ENCODE measurements at places on chromosomes 5 and 9. TPM values are rescaled to one million over a fixed set of nuclear protein-coding genes. Genes with fewer than 3 reads are reported as not detected.
A peak's percentile ranks its signal among the peaks of the same experiment; 100 is the strongest.

ABLIM3 gene
- total RNA-seq: 79.6 TPM

DNAH5 gene
- total RNA-seq: not detected

ARID3C gene
- total RNA-seq: not detected

DNA sequence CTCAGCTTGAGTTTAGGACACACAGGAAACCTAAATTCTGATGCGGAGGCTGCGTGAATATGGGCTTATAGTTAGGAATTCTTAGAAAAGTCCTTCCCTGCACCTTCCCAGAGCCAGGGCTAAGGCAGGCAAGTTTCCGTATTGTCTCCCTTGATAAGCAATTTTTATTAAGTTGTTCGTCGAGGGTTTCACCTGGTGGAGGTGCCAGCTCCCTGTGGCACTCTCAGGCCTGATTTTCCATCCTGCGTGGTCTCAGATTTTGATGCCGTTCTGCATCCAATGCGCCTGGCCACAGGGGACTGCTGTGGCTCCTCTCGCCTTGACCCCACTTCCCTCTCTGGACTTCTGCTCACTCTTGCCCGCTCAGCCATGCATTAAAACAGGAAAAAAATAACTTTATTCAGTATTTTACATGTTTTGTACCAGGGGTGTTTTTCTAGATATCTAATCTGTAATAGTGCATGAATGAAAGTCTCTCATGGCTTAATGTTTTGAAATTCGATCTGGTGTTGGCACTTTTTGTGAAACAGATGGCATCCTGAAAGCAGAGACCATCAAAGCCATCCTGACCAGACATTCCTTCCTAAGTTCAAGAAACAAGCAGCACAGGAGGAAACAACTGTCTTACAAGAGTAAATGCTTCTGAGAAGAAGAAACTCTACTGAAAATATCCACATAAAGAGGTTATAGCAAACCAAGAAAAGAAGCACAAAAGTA lies 50.7 kb downstream of the TRIP13 start:
- no peak overlapping the region for H3K27ac ChIP-seq
- H3K27me3 ChIP-seq: peaks cover 53% of the 10 kb centered on the region
- no peak overlapping the region for H3K4me3 ChIP-seq
- H3K36me3 ChIP-seq: no peaks in the 10 kb centered on the region
- no peak for DNase-seq

DNA sequence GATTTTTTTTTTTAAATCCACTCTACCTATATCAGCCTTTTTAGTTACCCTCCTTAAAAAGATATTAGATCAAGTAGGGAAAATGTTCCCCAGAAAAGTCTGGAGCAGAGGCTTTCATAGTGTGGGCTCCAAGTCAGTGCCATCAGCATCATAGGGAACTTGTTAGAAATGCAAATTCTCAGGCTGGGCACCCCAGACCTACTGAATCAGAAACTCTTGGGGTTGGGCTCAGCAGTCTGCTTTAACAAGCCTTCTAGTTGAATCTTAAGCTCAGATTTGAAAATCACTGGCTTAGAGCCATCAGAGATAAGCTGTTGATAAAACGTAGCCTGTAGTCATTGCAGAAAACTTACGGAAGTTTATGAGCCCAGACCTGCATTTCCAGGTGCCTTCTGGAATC lies 140.1 kb downstream of the TMEM38B start:
- H3K4me1 ChIP-seq: no peaks in the 10 kb centered on the region
- no peak overlapping the region for H3K27ac ChIP-seq
- H3K27me3 ChIP-seq: no peaks in the 10 kb centered on the region
- no peaks in the 10 kb centered on the region for H3K36me3 ChIP-seq
- no peak overlapping the region for H3K4me3 ChIP-seq
- DNase-seq: no peak

- H3K27ac ChIP-seq: no peak overlapping the region
- H3K4me1 ChIP-seq: no peaks in the 10 kb centered on the region
- H3K27me3 ChIP-seq: no peaks in the 10 kb centered on the region
- DNase-seq: no peak
- H3K4me3 ChIP-seq: no peak overlapping the region
These were observed 1651.5 kb downstream of the EFNA5 start for GRCh38 chr5:106019261-106019660.

SLC6A7 gene
- not detected for total RNA-seq

DNA sequence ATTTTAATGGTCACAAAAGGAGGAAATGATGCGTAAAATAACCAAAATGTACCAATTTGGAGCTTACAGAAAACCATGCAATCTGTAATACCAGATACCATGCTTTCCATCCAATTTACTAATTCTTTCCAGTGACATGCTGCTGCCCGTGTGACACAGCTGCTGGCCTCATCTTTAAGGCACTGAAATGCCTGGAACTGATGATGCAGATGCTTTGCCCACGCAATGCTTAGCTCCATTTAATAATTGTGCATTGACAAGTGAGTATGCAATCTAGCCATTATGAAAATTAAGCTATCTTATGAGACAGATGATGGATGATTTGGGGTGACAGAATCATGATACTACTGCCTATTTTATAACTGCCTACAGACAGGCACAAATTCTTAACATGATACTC lies 169.2 kb upstream of the CTNND2 start:
- H3K27ac ChIP-seq: no peak overlapping the region
- H3K27me3 ChIP-seq: no peaks in the 10 kb centered on the region
- no peak overlapping the region for H3K4me3 ChIP-seq
- DNase-seq: no peak
- H3K4me1 ChIP-seq: no peaks in the 10 kb centered on the region

CCL27 gene
- not detected for total RNA-seq

GRCh38 chr9:83906144-83906543 lies 15.1 kb downstream of the KIF27 start:
- DNase-seq: no peak
- H3K4me3 ChIP-seq: no peak overlapping the region
- peaks cover 6% of the 10 kb centered on the region for H3K36me3 ChIP-seq
- H3K27me3 ChIP-seq: no peaks in the 10 kb centered on the region
- H3K27ac ChIP-seq: no peak overlapping the region
- H3K4me1 ChIP-seq: no peaks in the 10 kb centered on the region

- no peaks in the 10 kb centered on the region for H3K27me3 ChIP-seq
- no peak overlapping the region for H3K27ac ChIP-seq
- no peak overlapping the region for H3K4me3 ChIP-seq
- no peak for DNase-seq
These were observed 98.4 kb upstream of the CAST start for GRCh38 chr5:96563816-96564215.

GRCh38 chr9:101860920-101861319 lies 122.5 kb upstream of the GRIN3A start:
- H3K4me1 ChIP-seq: no peaks in the 10 kb centered on the region
- no peaks in the 10 kb centered on the region for H3K27me3 ChIP-seq
- H3K27ac ChIP-seq: no peak overlapping the region
- DNase-seq: no peak
- no peaks in the 10 kb centered on the region for H3K36me3 ChIP-seq

TTC23L gene
- total RNA-seq: not detected

- no peak overlapping the region for H3K27ac ChIP-seq
- DNase-seq: no peak
- no peaks in the 10 kb centered on the region for H3K27me3 ChIP-seq
These were observed 53.8 kb downstream of the GCNT1 start for GRCh38 chr9:76512826-76513225.

PCDHA9 gene
- total RNA-seq: not detected

- no peak for DNase-seq
- peak overlapping the region; percentile 97 for H3K4me3 ChIP-seq
- peaks cover 23% of the 10 kb centered on the region for H3K4me1 ChIP-seq
- H3K27me3 ChIP-seq: no peaks in the 10 kb centered on the region
- H3K36me3 ChIP-seq: no peaks in the 10 kb centered on the region
- H3K27ac ChIP-seq: peak overlapping the region; percentile 90
These were observed 1.1 kb downstream of the HEXB start for GRCh38 chr5:74685979-74686631.

- no peak for DNase-seq
- H3K27me3 ChIP-seq: no peaks in the 10 kb centered on the region
- H3K4me1 ChIP-seq: no peaks in the 10 kb centered on the region
- H3K36me3 ChIP-seq: no peaks in the 10 kb centered on the region
- no peak overlapping the region for H3K27ac ChIP-seq
These were observed 125.2 kb downstream of the WDR41 start for GRCh38 chr5:77366717-77367500.

GRCh38 chr5:98121036-98121936 lies 652.2 kb upstream of the RGMB start:
- no peaks in the 10 kb centered on the region for H3K36me3 ChIP-seq
- no peak for DNase-seq
- no peak overlapping the region for H3K4me3 ChIP-seq
- H3K27me3 ChIP-seq: no peaks in the 10 kb centered on the region
- no peaks in the 10 kb centered on the region for H3K4me1 ChIP-seq

DNA sequence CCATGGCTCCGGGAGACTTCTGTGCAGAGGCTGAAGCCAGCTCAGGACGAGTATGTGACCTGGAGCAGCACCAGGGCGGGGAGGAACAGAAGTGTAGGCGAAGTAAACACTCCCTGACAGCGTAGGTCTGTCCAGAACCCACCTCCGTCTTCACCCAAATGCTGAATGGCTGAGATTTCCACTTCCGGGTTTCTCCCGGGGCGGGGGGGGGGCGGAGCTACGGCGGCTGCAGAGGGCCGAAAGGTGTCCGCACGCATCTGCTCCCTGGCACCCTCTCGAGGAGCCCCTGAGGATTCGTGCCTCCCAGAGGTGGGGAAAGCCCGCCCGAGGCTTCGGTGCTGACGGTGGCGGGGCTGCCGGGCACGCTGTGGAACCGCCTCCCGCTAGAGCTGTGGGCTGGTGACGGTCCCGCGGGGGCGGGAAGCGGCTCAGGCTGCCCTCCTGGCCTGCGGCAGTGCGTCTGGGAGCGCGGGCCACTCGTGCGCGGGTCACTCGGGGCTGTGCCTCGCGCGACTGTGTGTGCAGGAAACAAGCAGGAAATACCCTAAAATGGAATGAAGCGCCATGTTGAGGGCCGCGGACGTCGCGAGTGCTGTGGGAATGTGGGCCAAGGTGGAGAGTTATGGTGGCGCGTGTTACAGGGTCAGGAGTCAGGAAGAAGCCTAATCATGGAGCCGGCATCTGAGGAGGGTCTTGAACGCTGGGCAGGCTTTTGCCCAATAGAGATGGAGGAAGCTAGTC lies 1425.4 kb downstream of the FOXD4L5 start:
- DNase-seq: peak; percentile 28
- peak overlapping the region; percentile 65 for H3K27ac ChIP-seq
- no peaks in the 10 kb centered on the region for H3K4me1 ChIP-seq
- H3K27me3 ChIP-seq: no peaks in the 10 kb centered on the region
- H3K36me3 ChIP-seq: no peaks in the 10 kb centered on the region

- peak overlapping the region; percentile 79 for H3K27ac ChIP-seq
- H3K4me3 ChIP-seq: peak overlapping the region; percentile 61
- no peak for DNase-seq
- peaks cover 12% of the 10 kb centered on the region for H3K27me3 ChIP-seq
- peaks cover 25% of the 10 kb centered on the region for H3K4me1 ChIP-seq
These were observed 583 bp upstream of the AQP3 start for GRCh38 chr9:33447799-33448553.
